T-cell (primary cell): ENCODE measurements at places on chromosomes 1 and 21. TPM values are rescaled to one million over a fixed set of nuclear protein-coding genes. Genes with fewer than 3 reads are reported as not detected.

The LRRC3 gene
- 1.7 TPM for total RNA-seq

The LCE3E gene
- total RNA-seq: not detected

The KCND3 gene
- total RNA-seq: not detected

The AGO1 gene
- total RNA-seq: 24.6 TPM

The KRTAP13-2 gene
- total RNA-seq: not detected

GRCh38 chr21:37367703-37368540 is 1.3 kb downstream of the DYRK1A start:
- H3K36me3 ChIP-seq: no peaks in the 10 kb centered on the region
- peak overlapping the region; percentile 61 for H3K27ac ChIP-seq
- DNase-seq: peak; percentile 15
- peaks cover 23% of the 10 kb centered on the region for H3K4me1 ChIP-seq
- H3K27me3 ChIP-seq: no peaks in the 10 kb centered on the region

GRCh38 chr21:31394309-31394708 is 50.2 kb upstream of the TIAM1 start:
- no peak overlapping the region for H3K4me3 ChIP-seq
- no peak overlapping the region for H3K27ac ChIP-seq
- DNase-seq: no peak
- no peaks in the 10 kb centered on the region for H3K27me3 ChIP-seq
- no peaks in the 10 kb centered on the region for H3K36me3 ChIP-seq
- peaks cover 38% of the 10 kb centered on the region for H3K4me1 ChIP-seq

GRCh38 chr1:214635086-214635485 is 32.1 kb downstream of the CENPF start:
- no peaks in the 10 kb centered on the region for H3K36me3 ChIP-seq
- H3K4me3 ChIP-seq: no peak overlapping the region
- H3K27ac ChIP-seq: no peak overlapping the region
- H3K27me3 ChIP-seq: no peaks in the 10 kb centered on the region
- peaks cover 10% of the 10 kb centered on the region for H3K4me1 ChIP-seq
- no peak for DNase-seq

GRCh38 chr21:38255571-38256117 is 1.1 kb upstream of the KCNJ15 start:
- DNase-seq: no peak
- no peaks in the 10 kb centered on the region for H3K4me1 ChIP-seq
- no peak overlapping the region for H3K27ac ChIP-seq
- H3K4me3 ChIP-seq: no peak overlapping the region
- no peaks in the 10 kb centered on the region for H3K27me3 ChIP-seq
- no peaks in the 10 kb centered on the region for H3K36me3 ChIP-seq

DNA sequence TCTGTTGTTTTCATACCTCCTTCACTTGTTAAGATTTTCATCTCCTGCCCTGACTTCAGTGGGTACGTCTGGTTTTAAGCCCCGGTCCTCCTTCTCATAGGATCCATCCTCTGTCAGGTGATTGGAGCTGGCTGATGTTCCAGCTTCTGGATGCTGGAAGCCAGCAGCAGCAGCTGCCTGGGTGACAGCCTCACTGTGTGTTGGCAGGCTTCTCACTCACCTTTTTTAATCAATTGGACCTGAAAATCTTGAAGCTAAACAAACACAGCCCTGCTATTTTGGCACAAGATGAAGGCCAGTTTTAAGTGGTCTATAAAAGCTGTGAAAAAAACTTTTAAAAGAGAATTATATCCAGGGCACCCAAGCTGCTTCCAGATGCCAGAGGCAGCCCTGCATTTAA is 181.0 kb downstream of the DISC1 start:
- no peak overlapping the region for H3K27ac ChIP-seq
- no peaks in the 10 kb centered on the region for H3K27me3 ChIP-seq
- no peaks in the 10 kb centered on the region for H3K4me1 ChIP-seq
- H3K4me3 ChIP-seq: no peak overlapping the region
- H3K36me3 ChIP-seq: no peaks in the 10 kb centered on the region
- no peak for DNase-seq

- no peak overlapping the region for H3K27ac ChIP-seq
- no peaks in the 10 kb centered on the region for H3K27me3 ChIP-seq
- H3K36me3 ChIP-seq: no peaks in the 10 kb centered on the region
- H3K4me1 ChIP-seq: no peaks in the 10 kb centered on the region
- DNase-seq: no peak
Observed at GRCh38 chr21:34606051-34606450, 8.9 kb downstream of the RCAN1 start.
